MCF 10A (cell line): ENCODE measurements at places on chromosomes 7 and 10. TPM values are rescaled to one million over a fixed set of nuclear protein-coding genes. Genes with fewer than 3 reads are reported as not detected.

SLC25A28 gene
- total RNA-seq = 36.9 and 46.3 TPM in 2 replicates

KAZALD1 gene
- 2.4 and 6.7 TPM in 2 replicates for total RNA-seq

ANKRD61 gene
- 0.42 TPM in 1 of 2 replicates, not detected in the other for total RNA-seq

DYNC1I1 gene
- total RNA-seq = not detected in 2 replicates

CNPY1 gene
- not detected in 2 replicates for total RNA-seq

NPC1L1 gene
- 0.07 TPM in 1 of 2 replicates, not detected in the other for total RNA-seq

GSDME gene
- 41.6 and 46.1 TPM in 2 replicates for total RNA-seq
